ENCODE measurements at places on chromosomes 13 and 19.
A peak's percentile ranks its signal among the peaks of the same experiment; 100 is the strongest.

GRCh38 chr19:18558202-18558555 lies 509 bp downstream of the KXD1 start:
- DNase-seq = no peak

- DNase-seq = no peak
Observed at GRCh38 chr13:42401376-42401775, 129.4 kb downstream of the AKAP11 start.

DNA sequence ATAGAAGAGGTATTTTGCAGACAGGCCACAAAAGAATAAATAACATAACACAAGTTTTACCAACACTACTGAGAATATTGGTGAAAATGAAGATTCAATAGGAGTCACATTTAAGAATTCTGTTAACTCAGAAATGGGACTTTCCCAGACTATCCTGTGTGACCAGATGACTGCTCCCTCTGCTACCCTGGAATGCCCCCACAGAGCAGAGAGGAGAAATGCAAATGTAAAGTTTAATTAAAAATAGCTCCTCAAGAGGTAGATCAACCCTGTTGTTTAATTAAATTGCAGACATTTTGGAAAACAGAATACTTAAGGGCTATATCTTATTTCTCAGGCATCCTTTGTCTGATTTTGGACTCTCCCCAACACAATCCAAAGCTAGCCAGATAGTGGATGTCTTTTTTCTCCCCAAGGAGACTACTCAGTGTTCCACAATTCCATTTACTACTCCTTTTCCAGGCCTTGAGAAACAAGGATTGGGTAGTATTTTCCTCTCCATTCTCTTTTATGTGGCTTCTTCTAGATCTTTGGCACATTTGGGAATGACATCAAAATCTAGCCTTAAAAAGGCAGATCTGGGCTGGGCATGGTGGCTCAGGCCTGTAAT lies 104.7 kb upstream of the TSC22D1 start:
- no peak for DNase-seq

- DNase-seq = no peak
Observed at GRCh38 chr13:95003019-95003813, 290.9 kb upstream of the SOX21 start.

- DNase-seq = no peak
Observed at GRCh38 chr13:45119469-45119990, 780 bp upstream of the GTF2F2 start.

GRCh38 chr13:25963674-25964073 lies 88.1 kb downstream of the SHISA2 start:
- DNase-seq = no peak

DNA sequence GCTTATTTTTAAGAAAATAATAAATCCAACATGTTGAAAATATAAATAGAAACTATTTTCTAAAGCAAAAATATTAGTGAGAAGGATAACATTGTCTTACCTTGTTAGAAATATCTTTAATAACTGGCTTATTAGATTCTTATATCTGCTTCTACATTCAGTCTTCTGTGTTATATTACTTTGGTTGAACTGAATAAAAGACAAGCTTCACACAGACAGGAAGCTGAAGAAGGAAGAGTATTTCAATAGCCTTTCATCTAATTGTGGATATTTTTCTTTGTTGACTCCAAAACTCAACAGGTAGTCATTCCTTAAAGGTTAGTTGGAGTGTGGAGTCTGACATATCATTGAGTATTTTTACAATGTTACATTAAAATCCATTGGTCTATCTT lies 10.9 kb downstream of the SETDB2 start:
- DNase-seq = no peak

GRCh38 chr13:44543369-44543768 lies 32.8 kb downstream of the TSC22D1 start:
- no peak for DNase-seq

- no peak for DNase-seq
Observed at GRCh38 chr19:11480715-11481533, at the start of gene ELAVL3. Gene ELAVL3, minus strand, starts transcription at chr19:11481046. Its CDS starts 438 bp downstream, at chr19:11480608.

GRCh38 chr19:50359328-50359818 lies 6.1 kb downstream of the NAPSA start:
- DNase-seq = no peak

DNA sequence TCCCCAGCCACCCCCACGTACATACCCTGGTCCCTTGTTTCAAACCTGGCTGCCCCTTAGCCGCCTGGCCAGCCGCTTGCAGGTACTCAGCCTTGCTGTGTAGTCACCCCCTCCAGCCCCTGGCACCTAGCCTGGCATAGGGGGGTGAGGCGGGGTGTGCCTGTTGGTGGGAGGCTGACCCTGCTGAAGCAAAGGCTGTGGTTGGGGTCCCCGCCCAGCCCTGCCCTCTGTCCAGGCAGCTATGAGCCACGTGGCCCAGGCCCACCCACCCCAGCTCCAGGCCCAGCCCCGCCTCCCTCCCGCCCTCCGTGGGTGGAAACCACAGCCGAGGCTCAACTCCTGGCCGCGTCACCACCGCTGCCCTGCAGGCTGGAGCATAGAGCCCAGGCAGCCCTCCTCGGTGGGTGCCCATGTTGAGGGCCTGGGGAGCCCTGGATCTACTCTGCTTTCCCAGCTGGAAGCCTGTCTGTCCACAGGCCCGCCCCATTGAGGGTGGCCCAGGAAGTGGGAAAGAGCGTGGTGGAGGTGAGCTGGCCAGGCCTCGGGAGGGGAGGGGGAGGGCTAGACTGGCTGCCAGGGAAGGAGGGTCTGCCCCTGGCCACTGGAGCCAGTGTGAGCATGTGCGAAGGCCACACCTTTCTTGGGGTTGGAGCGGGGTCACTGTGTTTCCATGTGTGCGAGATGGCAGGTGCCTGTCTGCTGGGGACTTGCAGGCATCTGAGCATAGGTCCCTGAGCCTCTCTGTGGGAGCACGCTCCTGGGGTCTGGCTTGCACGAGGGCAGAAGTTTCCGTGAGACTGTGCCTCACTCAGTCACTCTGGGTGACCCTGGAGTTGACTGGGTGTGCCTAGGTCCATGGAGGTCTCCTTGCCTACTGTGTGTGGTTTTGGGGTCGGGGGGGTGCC lies 31.0 kb downstream of the PAK4 start:
- no peak for DNase-seq

- no peak for DNase-seq
Observed at GRCh38 chr13:21837841-21838551, 167.1 kb downstream of the FGF9 start.

GRCh38 chr13:50995854-50996253 lies 86.3 kb downstream of the RNASEH2B start:
- DNase-seq = no peak

- no peak for DNase-seq
Observed at GRCh38 chr19:29563486-29564101, 37.8 kb downstream of the VSTM2B start.

DNA sequence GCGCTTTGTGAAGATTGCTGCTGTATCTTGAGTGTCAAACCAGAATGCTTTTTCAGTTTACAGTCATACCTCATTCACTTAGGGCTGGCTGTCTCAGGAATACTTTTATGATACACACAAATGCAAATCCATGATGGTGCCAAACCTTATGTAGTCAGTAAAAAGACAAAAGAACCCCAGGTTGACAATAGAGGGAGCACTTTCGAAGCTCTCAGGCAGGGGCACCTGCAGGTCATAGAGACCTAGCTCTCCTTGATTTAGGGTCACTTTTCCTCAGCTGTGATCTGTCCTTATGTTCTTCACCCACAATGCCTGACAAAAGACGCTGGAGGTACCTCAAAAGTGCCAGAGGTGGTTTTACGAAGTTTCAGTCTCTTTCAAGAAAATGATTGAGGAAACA lies 172.2 kb downstream of the DNAJC15 start:
- DNase-seq = no peak

DNA sequence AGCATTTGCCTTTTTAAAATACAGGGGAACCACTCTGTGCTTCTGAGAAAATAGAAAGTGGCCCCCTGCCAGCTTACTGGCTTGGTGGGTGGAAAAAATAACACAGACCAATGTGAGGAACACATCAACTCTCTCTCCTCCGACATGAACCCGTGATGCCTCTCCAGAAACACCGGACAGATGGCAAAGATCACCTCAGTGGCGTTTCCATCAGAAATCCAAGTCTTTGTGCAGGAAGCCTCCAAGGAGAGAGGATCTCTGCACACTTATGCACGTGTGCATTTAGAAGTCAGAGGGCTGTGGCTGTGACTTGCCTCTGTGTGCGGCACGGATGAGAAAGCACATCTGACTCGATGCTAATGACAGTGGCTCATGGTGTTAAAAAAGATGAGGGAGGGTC lies 112.3 kb upstream of the KLF12 start:
- no peak for DNase-seq

DNA sequence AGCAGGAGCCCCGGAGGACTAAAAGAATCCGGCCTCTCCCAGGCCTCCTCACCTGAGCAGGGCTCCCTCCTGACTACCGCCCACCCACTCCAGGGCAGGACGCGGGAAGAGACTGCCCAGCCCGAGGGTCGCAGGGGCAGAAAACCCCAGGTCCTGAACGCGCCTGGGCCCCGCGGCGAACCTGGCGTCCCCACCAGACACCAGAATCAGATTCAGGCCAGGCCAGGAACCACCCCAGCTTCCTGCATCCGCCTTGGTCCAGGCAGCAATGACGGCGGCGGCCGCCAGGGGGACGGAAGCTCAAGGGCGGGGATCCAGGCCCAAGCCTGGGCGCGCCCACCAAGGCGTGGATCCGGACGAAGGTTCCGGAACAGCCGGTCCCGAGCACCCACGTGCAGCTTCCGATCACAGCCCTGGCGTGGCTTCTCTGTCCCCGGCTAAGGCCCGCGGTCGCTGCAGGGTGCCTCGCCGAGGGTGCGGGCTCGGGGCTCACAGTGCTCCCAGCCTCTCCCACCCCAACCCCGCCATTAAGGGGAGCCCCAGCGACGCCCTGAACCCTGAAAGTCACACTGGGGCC lies 3.6 kb downstream of the LGALS7 start:
- DNase-seq = peak; percentile 14

GRCh38 chr13:39768962-39769361 lies 113.5 kb downstream of the COG6 start:
- no peak for DNase-seq

GRCh38 chr19:20503476-20503875 lies 62.1 kb downstream of the ZNF737 start:
- DNase-seq = peak; percentile 32

- no peak for DNase-seq
Observed at GRCh38 chr13:43127103-43127798, 103.9 kb downstream of the DNAJC15 start.

DNA sequence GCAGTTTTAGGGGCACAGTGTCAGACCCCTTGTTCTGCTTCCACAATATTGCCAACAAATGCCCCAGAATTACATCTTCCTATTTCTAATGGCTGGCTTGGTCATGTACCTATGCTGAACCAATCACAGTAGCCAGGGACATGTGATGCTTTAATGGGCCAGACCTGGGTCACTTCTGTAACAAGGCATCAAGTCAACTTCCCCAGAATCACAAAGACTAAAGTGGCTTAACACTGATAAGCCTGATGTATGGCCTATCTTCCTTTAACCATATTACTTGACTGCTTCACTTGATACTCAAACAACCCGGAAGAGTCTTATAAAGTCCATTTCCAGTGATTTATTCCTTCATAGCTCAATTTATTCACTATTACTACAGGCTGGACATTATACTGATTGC lies 19.6 kb downstream of the LNX2 start:
- DNase-seq = no peak

DNA sequence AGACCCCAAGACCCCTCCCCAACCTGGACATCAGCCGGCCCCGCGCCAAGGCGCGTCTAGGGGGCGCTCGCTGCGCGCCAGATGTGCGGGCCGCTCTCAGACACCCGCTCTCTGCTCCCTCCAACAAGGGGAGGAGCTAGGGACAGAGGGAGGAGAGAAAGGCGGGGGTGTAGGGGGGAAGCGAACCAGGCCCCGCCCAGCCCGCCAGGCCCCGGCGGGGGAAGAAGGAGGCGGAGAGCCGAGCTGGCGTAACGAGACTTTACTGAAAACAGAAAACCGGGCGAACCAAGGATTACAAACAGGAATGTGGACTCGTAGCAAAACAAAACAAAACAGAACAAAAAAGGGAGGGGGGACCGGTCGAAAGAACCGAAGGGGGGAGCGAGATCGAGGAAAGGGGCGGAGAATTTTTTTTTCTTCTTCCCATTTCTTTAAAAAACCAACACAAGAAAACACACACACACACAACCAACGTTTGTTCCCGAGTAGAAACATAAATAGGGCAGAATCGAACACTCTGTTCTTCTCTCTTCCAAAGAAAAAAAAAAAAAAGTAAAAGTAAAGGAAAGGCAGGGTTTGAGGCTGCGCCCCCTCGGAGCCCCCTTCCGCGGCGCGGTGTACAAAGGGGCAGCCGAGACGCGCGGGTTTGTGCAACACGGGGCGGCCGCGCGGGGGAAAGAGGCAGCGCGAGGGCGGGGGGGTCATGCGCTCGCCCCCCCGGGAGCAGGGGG lies 1.7 kb downstream of the JUND start:
- peak; percentile 83 for DNase-seq

DNA sequence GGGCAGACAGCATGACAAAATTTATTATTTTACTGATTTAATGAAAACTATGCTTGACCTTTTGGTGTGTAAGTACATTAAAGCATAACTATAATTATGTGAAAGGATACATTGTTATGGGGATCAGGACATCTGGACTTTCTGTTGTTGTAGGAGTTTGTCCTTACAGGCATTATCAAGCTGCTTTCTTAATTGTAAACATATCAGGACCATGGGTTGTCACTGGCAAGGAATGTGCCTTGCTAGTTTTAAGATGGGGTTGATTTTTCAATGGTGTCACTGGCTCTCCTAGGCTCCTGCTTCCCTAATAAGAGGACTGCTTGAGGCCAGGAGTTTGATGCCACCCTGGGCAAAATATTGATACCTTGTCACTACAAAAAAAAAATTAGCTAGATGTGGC lies 32.6 kb downstream of the KBTBD6 start:
- DNase-seq = no peak

Data from T1000 (cell line).